ENCODE measurements at places on chromosomes 3 and 15.

- DNase-seq = peak; percentile 31
Observed at GRCh38 chr3:136250903-136251460, 842 bp downstream of the PCCB start.

DNA sequence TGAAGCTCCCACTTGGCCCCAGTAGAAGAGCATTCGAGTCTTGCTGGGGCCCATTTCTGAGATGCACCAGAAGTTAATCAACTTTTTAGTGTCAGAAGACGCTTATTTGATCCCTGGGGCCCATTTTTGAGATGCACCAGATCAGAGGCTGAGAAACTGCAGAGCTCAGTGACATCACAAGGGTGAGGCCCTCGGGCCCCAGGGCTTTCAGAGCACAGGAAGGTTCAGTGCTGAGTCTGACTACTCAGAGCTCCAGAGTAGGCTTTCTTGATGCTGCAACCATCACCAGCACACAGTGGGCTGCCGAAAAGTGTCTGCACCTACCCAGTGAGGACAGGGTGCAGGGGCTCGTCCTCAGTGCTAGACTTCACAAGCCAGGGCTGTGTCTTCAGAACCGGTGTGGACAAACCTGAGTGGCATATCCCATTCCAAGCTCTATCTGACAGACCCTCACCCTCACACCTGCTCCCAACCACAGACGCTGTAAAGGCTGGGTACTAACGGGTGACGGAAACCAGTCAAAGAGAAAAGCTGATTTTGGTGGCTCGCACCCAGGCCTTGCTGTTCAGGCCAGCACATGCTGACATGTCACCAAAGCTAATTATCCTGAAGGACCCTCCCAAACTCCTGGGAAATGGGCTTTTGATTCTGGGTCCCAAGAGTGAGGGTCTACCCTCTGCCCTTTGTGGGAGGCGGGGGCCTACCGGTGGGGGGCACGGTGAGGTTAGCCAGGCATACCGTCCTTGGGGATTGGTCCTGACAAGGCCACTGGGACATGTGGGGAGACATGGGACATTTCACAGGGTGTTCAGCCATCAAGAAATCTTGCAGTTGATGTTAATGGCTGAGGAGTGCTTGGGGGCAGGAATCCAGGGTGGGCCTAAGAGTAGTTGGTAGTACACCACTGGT, 83.0 kb downstream of the PDCD6IP start:
- DNase-seq = no peak

DNA sequence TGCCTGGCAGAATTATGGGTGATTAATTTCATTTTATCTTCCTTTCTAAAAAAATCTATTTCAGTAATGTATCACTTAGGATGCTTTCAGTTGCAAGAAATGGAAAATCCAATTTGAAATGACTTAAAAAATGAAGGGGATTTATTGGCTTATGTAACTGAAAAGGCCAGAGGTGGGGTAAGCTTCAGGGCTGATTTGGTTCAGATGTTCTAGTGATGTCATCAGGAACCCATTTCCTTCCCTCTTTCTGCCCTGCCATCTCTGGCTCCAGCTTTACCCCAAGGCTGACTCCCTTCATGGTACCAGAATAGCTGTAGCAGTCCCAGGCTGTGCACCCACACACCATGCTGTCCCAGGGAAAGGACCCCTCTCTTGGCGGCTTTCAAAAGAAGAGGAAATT, 18.5 kb upstream of the REC114 start:
- DNase-seq = no peak

DNA sequence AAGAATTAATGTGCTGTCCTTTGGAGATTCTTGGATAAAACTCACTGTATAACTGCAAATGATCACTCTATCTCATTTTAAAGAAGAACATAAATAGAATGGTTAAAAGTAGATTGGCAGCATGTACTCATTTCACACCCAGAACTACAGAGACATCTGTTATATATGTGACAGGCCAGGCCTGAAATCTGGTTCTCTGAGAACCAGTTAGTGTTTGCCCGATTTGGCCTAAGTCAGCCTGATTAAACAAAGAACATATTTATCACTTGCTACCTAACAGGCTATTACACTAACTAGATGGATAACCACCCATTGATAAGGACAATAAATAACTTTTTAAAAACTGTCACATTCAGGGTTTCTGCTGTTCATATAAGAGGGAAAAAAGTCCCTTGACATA, 460.1 kb downstream of the CNTN4 start:
- DNase-seq = no peak

Measured in AG08395 (cell line).